ENCODE measurements at places on chromosomes 4 and X.

- no peak for DNase-seq
Observed at GRCh38 chr4:70637239-70637913, 8.8 kb downstream of the ENAM start.

GRCh38 chrX:13906093-13906492 is 89.2 kb upstream of the GPM6B start:
- no peak for DNase-seq

GRCh38 chr4:6377626-6378492 is 94.6 kb downstream of the PPP2R2C start:
- no peak for DNase-seq

GRCh38 chr4:182286035-182286434 is 42.8 kb downstream of the TENM3 start:
- DNase-seq = no peak

GRCh38 chrX:40883021-40883619 is 147.8 kb upstream of the MED14 start:
- no peak for DNase-seq

- no peak for DNase-seq
Observed at GRCh38 chr4:181643466-181643865, 599.7 kb upstream of the TENM3 start.

- DNase-seq = no peak
Observed at GRCh38 chrX:123590842-123591486, 141.9 kb downstream of the THOC2 start.

DNA sequence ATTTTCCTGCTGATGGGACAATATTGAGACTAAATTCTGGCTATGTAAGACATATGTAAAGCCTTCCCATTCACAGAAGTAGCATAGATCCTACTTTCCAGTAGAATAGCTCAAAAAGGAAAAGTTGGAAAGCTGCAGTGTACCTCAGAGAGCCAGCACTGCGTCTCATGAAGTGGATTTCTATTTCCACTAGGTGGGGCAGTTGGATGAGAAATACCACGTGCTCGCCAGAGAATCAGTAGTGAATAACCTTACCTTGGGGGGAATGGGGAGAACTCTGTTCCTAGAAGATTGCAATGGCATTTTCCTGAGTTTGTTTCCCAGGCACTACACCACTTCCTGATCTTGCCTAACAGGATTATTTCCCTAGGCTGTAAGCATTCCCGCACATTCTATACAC is 907.1 kb downstream of the FSTL5 start:
- DNase-seq = no peak

- no peak for DNase-seq
Observed at GRCh38 chr4:85824166-85824945, 349.4 kb downstream of the ARHGAP24 start.
